Peyer's patch (tissue), 4 donors: ENCODE measurements at places on chromosomes 5 and 9. TPM values are rescaled to one million over a fixed set of nuclear protein-coding genes. Genes with fewer than 3 reads are reported as not detected.

HK3 gene
- total RNA-seq = 1.6 TPM

TRIM36 gene
- total RNA-seq = 48.5 TPM

ADAMTS19 gene
- 0.88 TPM for total RNA-seq

IL33 gene
- total RNA-seq = 3.7 TPM

NUTM2F gene
- total RNA-seq = not detected

PCDHGB6 gene
- 7.4 TPM for total RNA-seq

FASTKD3 gene
- 17.0 TPM for total RNA-seq

TAF1L gene
- not detected for total RNA-seq

GRCh38 chr5:140228364-140228837, 53.4 kb downstream of the CYSTM1 start:
- H3K4me3 ChIP-seq = peak overlapping the region; percentile 40
- H3K27me3 ChIP-seq = no peaks in the 10 kb centered on the region
- no peak for DNase-seq
- H3K27ac ChIP-seq = peak overlapping the region; percentile 24
- H3K36me3 ChIP-seq = no peaks in the 10 kb centered on the region

GRCh38 chr5:79481574-79481973, 32.4 kb downstream of the HOMER1 start:
- DNase-seq = no peak
- no peak overlapping the region for H3K4me3 ChIP-seq
- H3K4me1 ChIP-seq = no peaks in the 10 kb centered on the region
- no peak overlapping the region for H3K27ac ChIP-seq
- H3K36me3 ChIP-seq = no peaks in the 10 kb centered on the region

GRCh38 chr9:79104951-79105350, 466.8 kb upstream of the TLE4 start:
- no peak overlapping the region for H3K4me3 ChIP-seq
- H3K27ac ChIP-seq = no peak overlapping the region
- no peaks in the 10 kb centered on the region for H3K4me1 ChIP-seq
- no peak for DNase-seq
- H3K27me3 ChIP-seq = no peaks in the 10 kb centered on the region
- H3K36me3 ChIP-seq = no peaks in the 10 kb centered on the region

DNA sequence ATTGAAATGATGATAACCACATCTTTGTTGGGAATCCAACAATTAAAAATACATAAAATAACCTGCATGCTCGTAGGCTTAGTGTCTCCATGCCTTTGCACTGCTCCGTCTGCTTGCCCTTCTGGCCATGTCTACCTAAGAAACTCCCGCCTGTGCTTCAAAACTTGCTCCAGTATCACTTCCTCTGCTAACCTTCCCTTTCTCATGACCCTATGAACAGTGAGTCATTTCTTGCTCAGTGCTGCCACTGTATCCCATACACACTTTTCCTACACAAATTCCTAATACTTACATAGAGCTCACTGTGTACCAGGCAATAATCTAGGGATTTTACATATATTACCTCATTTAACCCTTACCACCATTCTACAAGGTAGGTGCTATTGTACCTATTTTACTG, 33.5 kb downstream of the TMEM245 start:
- no peaks in the 10 kb centered on the region for H3K36me3 ChIP-seq
- no peak for DNase-seq
- H3K27me3 ChIP-seq = no peaks in the 10 kb centered on the region
- no peak overlapping the region for H3K27ac ChIP-seq
- no peaks in the 10 kb centered on the region for H3K4me1 ChIP-seq

GRCh38 chr5:80189201-80189600, 66.6 kb downstream of the SERINC5 start:
- no peak for DNase-seq
- H3K4me1 ChIP-seq = no peaks in the 10 kb centered on the region
- peak overlapping the region; percentile 36 for H3K27ac ChIP-seq
- H3K27me3 ChIP-seq = no peaks in the 10 kb centered on the region
- no peaks in the 10 kb centered on the region for H3K36me3 ChIP-seq

DNA sequence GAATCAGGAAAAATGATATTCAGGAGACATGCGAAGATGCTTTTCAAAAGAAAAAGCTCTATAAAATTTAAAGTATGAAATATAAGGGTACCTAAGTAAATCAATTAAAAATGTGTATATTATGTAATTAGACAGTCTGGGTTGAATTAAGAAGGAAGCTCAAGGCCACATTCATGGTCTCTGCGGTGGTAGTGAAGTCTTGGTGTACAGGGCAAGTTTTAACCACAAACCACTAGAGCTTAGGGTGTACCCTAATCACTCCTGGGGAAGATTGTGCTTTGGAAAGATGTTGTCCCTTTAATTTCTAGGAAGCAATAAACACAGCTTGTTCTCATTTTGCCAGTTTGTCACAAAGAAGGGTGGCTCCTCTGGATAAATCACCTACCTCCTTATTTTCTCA, 287.2 kb upstream of the ZNF608 start:
- no peak for DNase-seq
- no peak overlapping the region for H3K4me3 ChIP-seq
- no peaks in the 10 kb centered on the region for H3K36me3 ChIP-seq
- H3K27ac ChIP-seq = no peak overlapping the region
- H3K4me1 ChIP-seq = no peaks in the 10 kb centered on the region

DNA sequence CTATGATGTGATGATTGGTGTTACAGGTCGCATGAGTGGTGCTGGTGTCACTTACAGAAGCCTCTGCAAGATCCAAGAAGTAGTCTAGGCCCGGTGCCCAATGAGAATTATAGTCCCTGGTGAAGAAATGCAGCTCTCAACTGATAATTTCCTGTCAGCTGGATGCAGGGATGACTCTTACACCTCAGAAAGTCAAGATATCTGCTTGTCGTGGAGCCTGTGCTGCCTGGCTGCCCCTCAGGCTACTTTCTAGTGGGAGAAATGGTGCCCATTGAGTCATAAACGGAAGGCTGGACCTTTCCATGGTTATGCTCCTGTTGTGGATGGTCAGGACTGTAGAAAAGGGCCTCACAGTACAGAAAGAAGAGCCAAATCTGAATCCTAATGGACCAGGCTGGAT, 46.8 kb upstream of the NXNL2 start:
- H3K36me3 ChIP-seq = no peaks in the 10 kb centered on the region
- no peaks in the 10 kb centered on the region for H3K4me1 ChIP-seq
- H3K27ac ChIP-seq = no peak overlapping the region
- no peaks in the 10 kb centered on the region for H3K27me3 ChIP-seq

DNA sequence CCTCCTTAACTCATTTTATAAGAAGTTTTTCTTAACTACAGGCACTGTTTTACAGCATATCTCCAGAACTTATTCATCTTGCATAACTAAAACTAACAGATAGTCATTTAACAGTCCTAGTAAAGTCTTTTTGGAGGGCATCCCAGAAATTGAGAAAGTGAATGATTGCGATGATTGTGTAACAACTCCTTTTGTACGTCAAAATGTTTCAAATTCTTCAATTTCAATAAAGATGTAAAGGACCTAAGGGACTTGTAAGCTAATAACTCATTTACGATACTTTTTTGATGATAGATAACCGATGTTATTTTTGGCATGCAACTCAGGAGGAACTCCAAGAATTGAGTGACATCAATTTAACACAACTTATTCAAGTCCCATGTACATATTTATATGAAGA, 42.7 kb downstream of the SVEP1 start:
- H3K27me3 ChIP-seq = no peaks in the 10 kb centered on the region
- H3K4me3 ChIP-seq = no peak overlapping the region

- DNase-seq = no peak
- no peaks in the 10 kb centered on the region for H3K36me3 ChIP-seq
- H3K27me3 ChIP-seq = no peaks in the 10 kb centered on the region
- no peak overlapping the region for H3K27ac ChIP-seq
- H3K4me1 ChIP-seq = peaks cover 14% of the 10 kb centered on the region
These were observed 34.3 kb downstream of the MTMR12 start for GRCh38 chr5:32278406-32278805.
